ENCODE measurements at places on chromosomes 1 and 21.

- DNase-seq: no peak
Observed at GRCh38 chr1:115426231-115426771, 88.3 kb upstream of the NGF start.

- DNase-seq: no peak
Observed at GRCh38 chr1:239538239-239538988, 152.0 kb downstream of the CHRM3 start.

DNA sequence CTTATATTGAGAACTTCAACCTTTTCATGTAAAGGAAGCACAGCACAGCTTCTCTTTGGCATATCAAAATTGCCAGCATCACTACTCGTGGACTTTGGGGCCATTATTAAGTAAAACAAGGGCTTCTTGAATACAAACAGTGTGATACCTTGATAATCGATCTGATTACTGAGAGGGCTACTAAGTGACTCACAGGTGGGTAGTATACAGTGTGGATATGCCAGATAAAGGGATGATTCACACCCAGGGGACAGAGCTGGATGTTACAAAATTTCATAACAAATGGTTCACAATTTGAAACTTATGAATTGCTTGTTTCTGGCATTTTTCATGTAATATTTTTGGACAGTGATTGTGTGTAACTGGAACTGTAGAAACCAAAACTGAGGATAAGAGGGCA is 15.4 kb downstream of the HDAC1 start:
- no peak for DNase-seq

GRCh38 chr1:230270559-230271281 is 155.4 kb downstream of the PGBD5 start:
- DNase-seq: no peak

DNA sequence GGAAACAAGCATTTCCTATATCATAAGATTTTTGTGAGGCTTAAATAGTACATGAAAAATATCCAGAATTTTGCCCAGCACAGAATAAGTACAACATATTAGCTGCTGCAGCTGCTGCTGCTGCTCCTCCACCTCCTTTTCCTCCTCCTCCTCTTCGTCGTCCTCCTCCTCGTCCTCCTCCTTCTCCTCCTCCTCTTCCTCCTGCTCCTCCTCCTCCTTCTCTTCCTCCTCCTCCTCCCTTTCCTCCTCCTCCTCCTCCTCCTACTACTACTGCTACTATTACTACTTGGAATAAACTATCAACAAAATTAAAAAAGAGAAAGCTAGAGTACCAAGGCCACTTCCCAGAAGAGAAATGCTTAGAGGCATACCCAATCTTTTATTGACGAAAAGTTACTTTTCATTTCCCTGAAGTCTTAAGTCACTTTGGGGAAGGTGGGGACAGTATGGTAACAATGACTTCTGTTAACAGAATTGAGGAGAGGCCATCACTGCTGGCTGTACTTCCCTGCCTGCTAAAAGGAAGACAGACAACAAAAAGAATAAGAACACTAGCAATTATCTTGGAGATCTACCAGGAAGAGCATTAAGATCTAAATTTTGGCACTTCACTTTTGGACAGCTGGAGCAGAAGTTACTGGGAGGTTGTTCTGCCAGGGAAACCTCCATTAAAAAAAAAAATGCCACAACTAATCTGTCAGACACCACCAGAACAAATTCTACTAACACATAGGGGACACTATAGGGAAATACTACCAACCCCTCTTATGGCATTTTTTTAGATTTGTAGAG is 7.1 kb downstream of the DENND1B start:
- no peak for DNase-seq

DNA sequence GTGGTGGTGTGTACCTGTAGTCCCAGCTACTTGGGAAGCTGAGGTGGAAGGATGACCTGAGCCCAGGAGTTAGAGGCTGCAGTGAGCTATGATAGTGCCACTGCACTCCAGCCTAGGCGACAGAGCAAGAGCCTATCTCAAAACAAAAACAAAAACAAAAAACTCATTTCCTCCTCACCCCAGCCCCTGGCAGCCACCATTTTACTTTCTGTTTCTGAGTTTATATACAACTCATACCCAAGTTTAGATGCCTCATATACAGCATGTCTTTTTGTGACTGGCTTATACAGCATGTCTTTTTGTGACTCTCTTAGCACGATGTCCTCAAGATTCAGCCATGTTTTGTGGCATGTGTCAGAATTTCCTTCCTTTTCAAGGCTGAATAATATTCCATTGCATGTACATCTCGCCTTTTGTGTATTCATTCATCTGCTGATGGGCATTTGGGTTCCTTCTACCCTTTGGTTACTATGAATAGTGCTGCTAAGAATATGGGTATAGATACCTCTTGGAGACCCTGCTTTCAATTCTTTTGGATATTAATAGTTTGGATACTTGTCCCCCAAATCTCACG is 14.7 kb downstream of the COA7 start:
- DNase-seq: no peak

- DNase-seq: no peak
Observed at GRCh38 chr1:212396638-212397037, 18.0 kb downstream of the PACC1 start.

DNA sequence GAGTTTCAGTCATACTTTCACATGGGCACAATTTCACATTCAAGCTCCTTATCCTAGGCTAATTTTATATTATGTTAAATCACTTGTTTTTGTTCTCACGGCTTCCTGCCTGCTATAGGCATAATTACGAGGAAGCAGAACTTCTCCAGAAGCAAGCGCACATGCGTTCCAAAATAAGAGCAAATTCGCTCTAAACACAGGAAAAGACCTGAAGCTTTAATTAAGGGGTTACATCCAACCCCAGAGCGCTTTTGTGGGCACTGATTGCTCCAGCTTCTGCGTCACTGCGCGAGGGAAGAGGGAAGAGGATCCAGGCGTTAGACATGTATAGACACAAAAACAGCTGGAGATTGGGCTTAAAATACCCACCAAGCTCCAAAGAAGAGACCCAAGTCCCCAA is at the start of gene CORT:
TSS of gene CORT (plus strand) at position 281 of the 400 bp plus-strand sequence. CDS start 193 bp downstream, outside the sequence.
- DNase-seq: no peak

- no peak for DNase-seq
Observed at GRCh38 chr1:26618561-26618960, 77.3 kb upstream of the ARID1A start.

GRCh38 chr1:22287273-22287672 is 144.4 kb upstream of the WNT4 start:
- no peak for DNase-seq

GRCh38 chr1:50279622-50280330 is 143.5 kb downstream of the DMRTA2 start:
- no peak for DNase-seq

DNA sequence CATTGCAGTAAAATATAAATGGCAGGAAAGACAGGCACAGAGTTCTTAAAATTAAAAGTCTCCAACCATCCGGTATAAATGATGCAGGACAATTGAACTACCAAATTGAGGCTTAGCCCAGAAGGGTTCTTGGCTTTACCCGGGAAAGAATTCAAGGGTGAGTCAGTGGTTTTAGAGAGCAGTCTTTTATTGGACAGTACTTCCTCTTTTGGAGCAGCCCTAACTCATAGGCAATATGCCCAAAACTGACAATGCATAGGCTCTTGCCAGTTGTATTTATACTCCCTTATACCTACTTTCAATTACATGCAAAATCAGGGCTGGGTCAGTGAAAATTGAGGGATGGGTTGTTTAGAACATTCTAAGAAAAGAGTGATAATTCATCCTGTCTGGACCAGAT is 1628.9 kb upstream of the PRMT6 start:
- no peak for DNase-seq

- DNase-seq: no peak
Observed at GRCh38 chr1:7579831-7580804, 191.0 kb upstream of the VAMP3 start.

GRCh38 chr1:10733474-10734366 is 62.7 kb downstream of the CASZ1 start:
- DNase-seq: no peak

DNA sequence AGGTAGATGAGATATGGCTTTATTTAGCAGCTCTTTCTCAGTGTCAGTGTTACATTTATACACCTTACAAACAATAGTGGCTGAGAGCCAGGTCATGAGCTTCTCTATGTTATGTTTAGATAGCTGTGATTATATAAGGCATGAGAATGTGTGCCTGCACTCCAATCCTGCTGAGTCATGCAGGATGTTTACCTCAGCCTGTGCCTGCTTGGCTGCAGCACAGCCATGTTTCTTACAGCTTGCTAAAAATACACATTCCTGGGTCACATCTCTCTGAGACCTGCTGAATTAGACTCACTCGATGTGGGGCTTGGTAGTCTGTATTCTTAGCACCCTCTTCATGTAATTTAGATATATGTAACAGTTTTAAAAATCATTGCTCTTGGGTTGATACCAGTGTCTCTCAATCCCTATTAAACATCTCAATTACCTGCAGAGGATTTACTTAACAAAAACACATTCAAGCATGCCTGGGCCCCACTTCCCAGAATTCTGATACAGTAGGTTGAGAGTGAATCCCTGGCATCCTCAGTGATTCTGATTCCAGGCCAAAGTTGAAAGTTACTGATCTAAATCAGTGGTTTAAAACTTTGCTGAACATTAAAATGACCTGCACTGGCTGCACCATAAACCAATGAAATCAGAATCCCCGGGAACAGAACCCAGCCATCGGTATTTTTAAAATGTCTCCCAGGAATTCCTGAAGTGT is 107.5 kb downstream of the GDAP2 start:
- DNase-seq: no peak

DNA sequence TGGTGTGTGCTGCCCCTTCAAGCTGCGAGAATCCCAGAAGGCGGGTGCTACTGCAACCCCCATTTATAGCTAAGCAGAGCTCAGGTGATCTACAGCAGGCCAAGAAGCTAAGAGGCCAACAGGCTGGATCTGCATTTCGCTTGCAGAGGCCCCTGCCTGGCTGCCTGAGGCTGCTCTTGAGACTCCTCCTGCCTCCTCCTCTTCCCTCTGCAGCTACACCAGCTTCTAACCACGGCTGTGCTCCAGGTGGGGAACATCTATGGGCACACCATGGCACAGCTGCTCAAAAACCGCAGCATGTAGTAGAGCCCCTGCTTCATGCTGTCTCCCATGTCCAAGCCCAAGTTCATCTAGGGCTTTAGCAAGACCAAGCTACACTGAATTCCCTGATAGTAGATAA is 72.9 kb upstream of the ZNF678 start:
- no peak for DNase-seq
